Activated CD4-positive, alpha-beta T cell treated with anti-CD3 and anti-CD28 coated beads, Interleukin-2, amount 10 ng/mL, durations not matched to agents 7 days and 5 days (primary cell): ENCODE measurements at places on chromosomes 12 and 14. TPM values are rescaled to one million over a fixed set of nuclear protein-coding genes. Genes with fewer than 3 reads are reported as not detected.

CAPRIN2 gene
- 15.6 TPM for total RNA-seq

PRKD1 gene
- not detected for total RNA-seq

LBHD2 gene
- total RNA-seq: not detected

MUCL1 gene
- total RNA-seq: not detected

DNA sequence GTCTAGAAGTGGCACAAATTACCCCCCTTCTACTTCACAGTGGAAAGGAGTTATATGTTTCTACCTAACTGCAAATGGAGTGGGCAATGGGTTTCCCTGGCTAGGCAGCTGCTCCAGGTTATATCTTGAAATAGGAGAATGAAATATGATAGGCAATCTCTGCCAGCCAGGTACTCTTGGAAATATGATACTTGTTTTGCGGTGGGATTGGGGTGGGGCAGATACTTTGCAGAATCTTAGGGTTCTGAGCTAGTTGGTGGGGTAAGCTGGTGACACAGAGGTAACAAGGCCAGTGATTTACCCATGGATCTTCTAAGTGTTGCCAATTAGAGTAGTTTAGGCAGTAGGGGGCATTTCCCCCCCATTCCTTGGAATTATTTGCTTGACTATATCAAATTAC is 140.1 kb downstream of the ATP23 start:
- peaks cover 4% of the 10 kb centered on the region for H3K27me3 ChIP-seq
- H3K27ac ChIP-seq: no peak overlapping the region

DNA sequence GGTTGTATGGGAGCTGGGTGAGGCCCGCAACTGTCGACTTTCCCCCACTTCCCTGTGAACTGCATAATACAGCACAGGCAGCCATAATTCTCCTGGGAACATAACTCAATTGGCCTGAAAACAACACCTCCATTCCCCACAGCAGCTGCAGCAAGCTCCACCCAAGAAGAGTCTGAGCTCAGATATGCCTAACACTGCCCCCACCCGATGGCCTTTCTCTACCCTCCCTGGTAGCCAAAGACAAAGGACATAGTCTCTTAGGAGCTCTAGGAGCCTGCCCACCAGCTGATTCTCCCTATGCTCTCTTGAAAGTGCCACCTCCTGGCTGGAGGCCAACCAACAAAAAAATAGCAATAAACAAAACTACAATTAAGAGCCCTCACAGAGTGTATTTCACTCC is 542.7 kb upstream of the LMO3 start:
- no peaks in the 10 kb centered on the region for H3K36me3 ChIP-seq
- no peaks in the 10 kb centered on the region for H3K4me1 ChIP-seq
- H3K27me3 ChIP-seq: no peaks in the 10 kb centered on the region
- no peak overlapping the region for H3K27ac ChIP-seq
- H3K4me3 ChIP-seq: no peak overlapping the region

GRCh38 chr12:104750061-104750460 is 208.0 kb downstream of the SLC41A2 start:
- peaks cover 12% of the 10 kb centered on the region for H3K36me3 ChIP-seq
- no peak overlapping the region for H3K27ac ChIP-seq
- H3K4me3 ChIP-seq: no peak overlapping the region
- H3K4me1 ChIP-seq: peaks cover 51% of the 10 kb centered on the region
- no peak for DNase-seq

GRCh38 chr12:127588249-127588648 is 678.7 kb upstream of the TMEM132C start:
- no peaks in the 10 kb centered on the region for H3K4me1 ChIP-seq
- peaks cover 1% of the 10 kb centered on the region for H3K27me3 ChIP-seq
- H3K27ac ChIP-seq: no peak overlapping the region
- H3K4me3 ChIP-seq: no peak overlapping the region
- DNase-seq: no peak

DNA sequence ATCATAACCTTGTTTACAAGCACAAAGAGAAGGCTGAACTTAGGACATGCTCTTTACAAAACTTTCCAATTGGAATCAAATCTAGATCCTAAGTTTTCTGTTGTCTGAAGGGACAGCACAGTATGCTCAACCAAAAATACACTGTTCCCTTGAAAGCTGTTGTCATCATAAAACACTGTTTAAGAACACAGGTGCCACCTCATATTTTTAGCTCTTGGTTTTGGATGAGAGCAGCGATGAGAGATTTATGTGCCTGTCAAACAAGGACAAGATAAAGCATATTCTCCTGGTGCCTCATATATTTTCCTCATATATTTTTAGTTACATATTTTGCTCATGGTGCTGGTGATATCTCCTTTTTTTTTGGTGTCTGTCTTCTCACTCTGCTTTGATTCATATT is 788.4 kb downstream of the AACS start:
- H3K27ac ChIP-seq: no peak overlapping the region
- no peaks in the 10 kb centered on the region for H3K4me1 ChIP-seq
- H3K27me3 ChIP-seq: no peaks in the 10 kb centered on the region
- no peaks in the 10 kb centered on the region for H3K36me3 ChIP-seq
- H3K4me3 ChIP-seq: no peak overlapping the region
- no peak for DNase-seq

- no peak overlapping the region for H3K27ac ChIP-seq
- DNase-seq: no peak
- H3K27me3 ChIP-seq: peaks cover 42% of the 10 kb centered on the region
- H3K4me1 ChIP-seq: peaks cover 16% of the 10 kb centered on the region
- H3K36me3 ChIP-seq: no peaks in the 10 kb centered on the region
- no peak overlapping the region for H3K4me3 ChIP-seq
Observed at GRCh38 chr12:51836827-51837173, 11.7 kb downstream of the FIGNL2 start.

DNA sequence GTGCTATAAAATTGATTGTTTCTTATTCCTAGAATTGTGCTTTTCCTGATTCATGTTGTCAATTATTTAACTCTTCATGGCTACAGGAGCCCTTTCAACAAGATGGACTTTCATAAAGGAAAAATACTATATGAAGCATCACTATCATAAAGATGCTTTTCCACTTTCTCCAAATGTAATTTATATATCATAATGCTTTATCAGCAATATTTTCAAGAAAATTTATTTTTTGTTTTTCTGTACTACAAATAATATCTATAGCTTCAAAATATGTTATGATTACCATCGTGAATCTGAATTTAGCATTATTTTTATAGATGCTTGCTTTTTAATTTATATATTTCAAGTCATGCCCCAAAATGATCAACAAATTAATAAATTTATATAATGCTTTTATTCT is 873.5 kb upstream of the LRFN5 start:
- H3K27ac ChIP-seq: no peak overlapping the region
- DNase-seq: no peak
- H3K4me3 ChIP-seq: no peak overlapping the region
- H3K27me3 ChIP-seq: no peaks in the 10 kb centered on the region

GRCh38 chr14:74703043-74703442 is 9.8 kb downstream of the AREL1 start:
- H3K27me3 ChIP-seq: no peaks in the 10 kb centered on the region
- no peak for DNase-seq
- H3K27ac ChIP-seq: no peak overlapping the region
- peaks cover 33% of the 10 kb centered on the region for H3K36me3 ChIP-seq
- no peak overlapping the region for H3K4me3 ChIP-seq

GRCh38 chr12:93813186-93813585 is 136.0 kb downstream of the CRADD start:
- no peak overlapping the region for H3K27ac ChIP-seq
- H3K27me3 ChIP-seq: no peaks in the 10 kb centered on the region
- no peaks in the 10 kb centered on the region for H3K36me3 ChIP-seq
- H3K4me1 ChIP-seq: peaks cover 4% of the 10 kb centered on the region

DNA sequence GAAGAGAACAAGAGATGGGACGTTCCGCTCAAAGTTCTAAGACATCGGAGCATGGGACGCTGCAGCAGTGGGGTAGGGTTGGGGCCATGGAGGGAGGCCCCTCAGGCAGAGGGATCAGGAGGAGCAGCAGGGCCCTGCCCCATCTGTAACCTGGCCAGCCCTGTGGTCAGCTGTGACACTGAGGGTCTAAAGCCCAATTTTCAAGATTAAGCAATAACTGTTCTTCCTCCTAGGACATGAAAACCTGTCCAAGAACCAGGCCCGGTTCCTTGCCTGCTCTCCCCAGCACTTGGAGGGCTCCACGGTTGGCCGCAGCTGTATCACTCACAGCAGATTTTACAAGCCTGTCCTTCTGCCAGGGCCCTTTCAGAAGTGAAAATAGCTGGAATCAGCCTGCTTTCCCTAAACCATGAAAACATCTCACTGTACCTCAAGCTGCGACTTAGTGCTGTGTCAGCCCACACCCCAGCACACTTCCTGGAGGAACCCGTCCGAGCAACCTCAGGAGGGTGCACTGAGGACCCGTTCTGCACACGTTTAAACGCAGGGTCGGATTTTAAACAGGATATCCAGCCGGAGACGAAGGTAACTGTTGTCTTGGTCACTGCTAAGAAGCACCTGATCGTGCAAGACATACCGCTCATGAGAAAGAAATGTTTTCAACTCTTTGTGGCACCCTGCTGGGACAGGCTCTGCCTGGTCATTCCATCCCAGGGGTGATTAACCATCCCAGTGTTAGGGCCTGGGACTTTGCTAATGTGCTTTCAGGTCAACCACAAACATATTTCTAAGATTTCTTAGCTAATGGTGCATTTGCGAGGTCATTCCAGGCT is 201.9 kb upstream of the DIO3 start:
- no peak for DNase-seq
- H3K4me1 ChIP-seq: no peaks in the 10 kb centered on the region
- no peaks in the 10 kb centered on the region for H3K36me3 ChIP-seq
- H3K27me3 ChIP-seq: peaks cover 3% of the 10 kb centered on the region
- no peak overlapping the region for H3K4me3 ChIP-seq

DNA sequence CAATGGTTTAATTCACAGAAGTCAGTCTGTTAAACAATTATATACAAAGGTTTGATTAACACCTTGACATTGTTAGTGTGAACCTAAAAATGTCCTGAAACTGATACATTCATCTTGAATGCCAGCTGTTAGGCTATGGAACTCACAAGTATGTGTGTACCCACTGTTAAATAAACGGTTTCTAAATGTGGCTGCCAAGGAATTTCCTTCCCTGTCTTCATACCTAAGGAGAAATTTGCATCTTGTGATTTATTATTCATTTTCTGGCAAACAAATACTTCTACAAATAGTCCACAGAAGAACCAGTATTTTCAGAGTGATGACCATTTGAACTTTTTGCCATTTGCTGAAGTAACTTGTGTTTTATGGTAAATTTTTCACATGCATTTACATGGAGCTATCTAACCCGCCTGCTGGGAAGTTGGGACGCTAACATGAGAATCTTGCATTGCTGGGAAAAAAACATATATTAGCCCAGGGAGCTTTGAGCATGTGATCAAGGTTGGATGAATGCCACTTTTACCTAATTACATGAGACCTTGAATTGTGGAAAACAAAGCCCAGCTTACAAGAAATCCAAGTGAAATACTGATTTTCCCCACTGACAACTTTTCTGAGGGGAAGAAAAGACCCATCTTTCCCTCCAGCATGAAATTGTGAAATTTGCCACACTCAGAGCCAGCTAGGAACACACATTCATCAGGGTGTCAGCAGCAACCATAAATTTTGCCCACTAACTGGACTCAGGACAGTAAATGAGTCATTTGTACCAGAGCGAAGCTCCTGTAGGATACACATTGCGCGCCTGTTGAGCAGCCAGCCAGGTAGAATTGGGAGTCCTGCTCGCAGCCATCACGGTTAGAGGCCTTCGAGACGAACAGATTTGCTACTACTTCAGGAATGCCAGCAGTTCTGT is 118.0 kb downstream of the KICS2 start:
- H3K27me3 ChIP-seq: peaks cover 13% of the 10 kb centered on the region
- H3K4me3 ChIP-seq: no peak overlapping the region
- no peaks in the 10 kb centered on the region for H3K4me1 ChIP-seq
- H3K36me3 ChIP-seq: no peaks in the 10 kb centered on the region

DNA sequence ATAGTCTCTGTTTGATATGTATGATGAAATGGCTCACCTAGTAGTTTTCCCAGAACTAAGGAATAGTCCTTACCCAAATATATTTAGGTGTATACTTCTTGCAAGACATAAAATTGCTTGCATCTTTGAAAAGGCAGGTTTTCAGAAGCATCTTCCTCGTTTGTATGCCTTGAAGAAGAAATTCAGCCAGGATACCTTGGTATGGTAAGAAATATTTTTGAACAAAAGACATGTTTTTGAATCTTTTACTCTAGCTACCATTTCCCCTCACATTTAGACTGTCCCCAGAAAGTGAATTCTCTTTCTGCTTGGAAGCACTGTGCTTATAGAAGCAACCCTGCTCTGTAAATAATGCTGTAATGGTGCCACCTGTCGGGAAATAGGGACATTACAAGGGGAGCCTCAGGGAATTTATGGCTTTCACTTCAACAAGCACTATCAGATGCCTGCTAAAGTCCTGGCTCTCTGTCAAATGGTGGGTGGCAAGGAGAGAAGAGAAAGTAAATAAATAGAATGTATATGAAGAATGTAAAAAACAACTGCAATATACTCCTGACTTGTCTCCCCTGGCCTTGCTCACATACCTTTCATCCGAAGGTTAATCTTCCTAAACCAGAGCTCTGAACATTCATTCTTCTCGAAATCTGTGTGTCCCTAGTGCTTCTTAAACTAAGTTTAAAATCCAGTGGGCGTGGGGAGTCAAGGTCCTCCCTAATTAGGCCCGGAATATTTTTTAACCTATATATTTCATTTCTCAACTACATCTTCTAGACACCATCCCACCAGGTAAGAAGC is 6.1 kb downstream of the CCDC184 start:
- peaks cover 54% of the 10 kb centered on the region for H3K27me3 ChIP-seq
- H3K36me3 ChIP-seq: no peaks in the 10 kb centered on the region
- H3K4me3 ChIP-seq: no peak overlapping the region
- no peak overlapping the region for H3K27ac ChIP-seq
- H3K4me1 ChIP-seq: peaks cover 6% of the 10 kb centered on the region
- peak; percentile 78 for DNase-seq
